HL-60 (cell line): ENCODE measurements at places on chromosomes 1 and 21.
A peak's percentile ranks its signal among the peaks of the same experiment; 100 is the strongest.

DNA sequence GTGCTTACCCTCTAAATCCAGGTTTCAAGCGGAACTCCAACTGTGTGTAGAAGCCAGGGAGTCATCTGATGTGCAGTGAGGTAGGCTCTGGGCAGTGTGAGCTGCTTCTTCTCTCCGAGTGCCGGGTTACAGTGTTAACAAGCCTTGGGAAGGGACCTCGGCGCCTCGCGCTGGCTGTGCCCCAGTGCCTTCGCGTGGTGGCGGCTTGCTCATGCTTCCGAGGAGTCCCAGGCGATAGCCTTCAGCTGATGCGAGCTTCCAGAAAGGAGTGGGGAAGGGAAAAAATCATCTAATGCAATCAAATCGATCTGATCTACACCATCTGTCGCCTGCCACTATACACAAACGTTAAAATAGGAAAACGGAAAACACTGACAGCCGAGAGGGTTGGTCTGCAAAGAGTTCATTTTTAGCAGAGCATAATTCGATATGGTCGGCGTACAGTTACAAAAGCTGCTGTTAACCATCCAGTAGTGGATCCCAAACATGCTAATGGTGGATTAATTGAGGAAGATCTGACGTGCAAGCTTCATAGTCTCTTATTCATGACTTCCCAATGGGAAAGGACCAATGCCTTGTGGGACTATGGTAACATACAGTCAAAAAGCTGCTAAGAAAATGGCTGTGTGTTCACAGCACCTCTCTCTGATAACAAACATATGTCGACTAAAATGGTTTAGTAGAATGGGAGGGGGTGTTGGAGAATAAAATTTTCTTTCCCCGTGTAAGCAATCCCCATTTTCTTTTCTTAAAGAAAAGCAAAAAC, 128.7 kb upstream of the DPYD start:
- DNase-seq = no peak

DNA sequence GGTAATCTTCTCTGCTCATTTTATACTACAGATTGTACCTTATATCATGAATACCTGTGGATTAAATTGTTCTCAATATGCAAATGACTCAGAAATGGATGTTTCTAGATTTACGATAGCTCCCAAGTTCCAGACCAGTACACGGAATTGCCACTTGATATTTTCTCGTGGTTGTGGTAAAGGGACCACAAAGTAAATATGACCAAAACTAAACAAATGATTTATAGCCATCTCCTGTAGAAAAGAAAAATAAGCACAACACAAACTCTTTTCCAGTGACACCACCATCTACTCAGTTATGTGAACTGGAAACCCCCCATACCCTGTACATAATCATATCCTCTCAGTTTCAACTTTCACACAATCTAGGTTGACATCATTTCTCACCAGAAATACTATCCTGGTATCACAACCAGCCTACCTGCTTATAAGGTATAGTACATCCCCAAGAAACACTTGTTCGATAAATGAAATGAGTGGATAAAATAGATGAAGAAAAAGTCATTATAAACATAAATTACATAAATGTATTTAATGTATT, 172.3 kb downstream of the ADGRL4 start:
- no peak for DNase-seq

GRCh38 chr1:30744060-30744756, 13.4 kb downstream of the LAPTM5 start:
- no peak for DNase-seq

- no peak for DNase-seq
Observed at GRCh38 chr1:204854286-204854685, 16.4 kb upstream of the NFASC start.

DNA sequence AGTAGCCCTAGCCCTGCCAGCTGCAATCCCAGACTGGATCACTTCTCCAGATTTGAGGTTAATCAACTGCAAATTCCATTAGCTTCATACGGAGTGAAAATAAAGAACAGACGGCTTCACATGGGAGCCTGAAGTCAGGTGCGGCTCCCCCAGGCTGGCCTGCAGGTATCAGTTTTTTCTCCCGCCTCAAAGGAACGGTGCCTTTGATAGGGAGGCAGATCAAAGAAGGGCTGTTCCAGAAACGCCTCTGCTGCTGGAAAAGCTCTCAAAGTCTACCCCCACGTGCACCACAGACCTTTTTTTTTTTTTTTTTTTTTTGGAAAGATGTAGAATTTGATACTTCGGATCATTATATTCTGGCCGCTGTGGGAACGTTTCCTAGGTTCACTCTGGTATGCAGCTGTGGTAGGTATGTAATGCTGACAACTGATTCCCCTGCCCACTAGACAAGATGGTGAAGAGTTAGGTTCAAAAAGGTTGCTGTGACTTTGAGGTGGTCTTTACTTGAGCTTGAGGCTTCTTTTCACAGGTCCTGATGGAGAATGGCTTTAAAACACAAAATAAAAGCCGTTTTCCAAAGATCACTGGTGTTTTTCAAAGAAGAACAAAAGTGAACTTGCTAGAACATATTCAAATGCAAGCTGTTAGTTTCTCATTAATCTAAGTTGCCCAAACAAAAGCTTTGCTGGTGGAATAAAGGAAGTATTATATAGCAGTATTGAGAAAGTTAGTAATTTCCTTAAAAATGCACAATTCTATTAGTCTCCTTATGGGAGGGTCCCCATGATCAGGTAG, 189.0 kb upstream of the NFIA start:
- no peak for DNase-seq

GRCh38 chr1:8664887-8665286, 152.6 kb downstream of the RERE start:
- DNase-seq = no peak

DNA sequence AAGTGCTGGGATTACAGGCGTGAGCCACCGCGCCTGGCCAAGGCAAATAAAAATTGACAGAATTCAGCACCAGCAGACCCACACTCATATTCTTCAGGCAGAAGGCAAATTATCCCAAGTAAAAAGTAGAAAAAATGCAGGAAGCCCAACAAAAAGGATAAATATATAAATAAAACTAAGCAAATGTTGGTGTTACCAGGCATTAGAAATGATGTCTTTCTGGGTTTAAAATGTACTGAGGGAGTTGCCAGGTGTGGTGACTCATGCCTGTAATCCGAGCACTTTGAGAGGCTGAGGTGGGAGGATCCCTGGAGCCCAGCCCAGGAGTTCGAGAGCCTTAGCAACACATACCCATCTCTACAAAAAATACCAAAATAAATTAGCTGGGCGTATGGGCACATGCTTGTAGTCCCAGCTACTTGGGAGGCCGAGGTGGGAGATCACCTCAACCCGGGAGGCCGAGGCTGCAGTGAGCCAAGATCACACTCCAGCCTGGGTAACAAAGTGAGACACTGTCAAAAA, 6.3 kb downstream of the INTS11 start:
- DNase-seq = no peak

- DNase-seq = no peak
Observed at GRCh38 chr1:59199719-59200376, 97.0 kb upstream of the FGGY start.

DNA sequence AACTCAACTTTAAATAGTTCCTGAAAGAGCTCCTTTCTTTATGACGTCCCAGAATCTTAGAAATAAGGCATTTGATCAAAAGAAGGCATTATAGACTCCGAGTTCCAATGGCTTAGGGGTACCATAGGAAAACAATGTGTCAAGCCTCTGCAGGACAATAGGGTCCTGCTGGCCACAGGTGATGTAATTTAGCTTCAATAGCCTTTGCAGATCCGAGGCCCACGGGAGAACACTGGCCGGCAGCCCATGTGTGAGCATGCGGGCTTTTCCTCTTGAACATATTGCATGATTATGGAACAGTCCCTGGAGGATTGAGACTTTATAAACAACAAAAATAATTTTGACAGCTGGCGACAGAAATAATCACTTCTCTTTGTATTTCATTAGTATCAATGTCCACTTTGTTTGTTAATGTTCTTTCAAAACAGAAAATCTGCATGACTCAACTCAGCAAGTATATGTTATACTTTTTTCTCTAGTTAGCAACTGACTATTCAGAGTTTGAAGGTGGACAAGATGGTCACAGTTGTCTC, 49.0 kb upstream of the NR5A2 start:
- DNase-seq = no peak

DNA sequence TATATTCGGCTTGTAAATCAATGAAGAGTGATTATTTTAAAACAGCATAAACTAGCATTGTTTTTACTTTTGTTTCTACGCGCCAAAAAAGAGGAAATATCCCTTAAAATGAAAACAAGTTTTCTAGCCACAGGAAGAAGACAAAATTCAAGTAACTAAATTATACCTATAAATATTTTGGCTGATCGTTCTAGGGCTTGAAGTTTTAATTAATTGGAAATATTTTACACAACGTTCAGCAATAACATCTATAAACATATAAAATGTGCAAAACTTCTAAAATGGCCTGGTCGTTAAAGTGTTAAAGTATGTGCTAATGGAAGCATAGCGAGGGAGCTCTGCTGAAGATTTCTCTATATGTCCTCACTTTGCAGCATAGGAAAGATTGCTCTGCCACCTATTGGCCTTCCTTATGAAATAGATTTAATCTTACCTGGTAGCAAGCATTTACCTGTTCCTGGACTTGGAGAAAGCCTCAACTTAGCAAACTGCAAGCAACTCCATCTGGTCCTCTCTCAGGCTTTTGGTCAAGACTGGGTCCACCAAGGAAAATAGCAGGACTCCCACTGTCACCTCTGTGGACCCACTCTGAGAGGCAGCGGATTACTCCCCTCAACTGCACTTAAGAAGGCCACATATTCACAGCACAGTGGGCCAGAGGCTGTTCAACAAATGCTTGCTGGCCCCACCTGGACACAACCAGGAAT, 351.3 kb upstream of the RUNX1 start:
- DNase-seq = peak; percentile 62
